ENCODE measurements at places on chromosomes 16 and 17.

GRCh38 chr17:32596206-32596605 lies 109.4 kb downstream of the CDK5R1 start:
- DNase-seq: no peak

- no peak for DNase-seq
Measured at GRCh38 chr17:44146375-44147346, 4.9 kb downstream of the HROB start.

GRCh38 chr17:59401274-59401673 lies 69.8 kb downstream of the YPEL2 start:
- no peak for DNase-seq

DNA sequence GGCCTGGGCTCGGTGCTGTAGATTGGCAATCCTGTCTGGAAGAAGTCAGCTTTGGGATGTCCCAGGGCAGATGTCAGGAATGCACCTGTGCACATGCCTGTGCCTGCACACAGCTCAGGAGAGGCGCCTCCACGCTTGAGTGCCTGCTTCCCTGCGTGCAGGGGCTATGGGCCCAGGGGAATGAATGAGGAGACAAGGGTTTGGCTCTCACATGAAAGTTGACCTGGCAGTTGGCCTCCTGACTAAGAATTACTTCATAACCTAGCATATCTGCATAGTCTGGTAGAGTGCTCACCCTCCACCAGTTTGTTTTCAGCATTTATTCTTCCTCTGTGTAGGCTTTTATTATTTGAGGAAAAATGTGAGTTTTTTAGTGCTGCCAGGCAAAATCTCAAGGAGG lies 50.0 kb downstream of the PLD6 start:
- DNase-seq: no peak

DNA sequence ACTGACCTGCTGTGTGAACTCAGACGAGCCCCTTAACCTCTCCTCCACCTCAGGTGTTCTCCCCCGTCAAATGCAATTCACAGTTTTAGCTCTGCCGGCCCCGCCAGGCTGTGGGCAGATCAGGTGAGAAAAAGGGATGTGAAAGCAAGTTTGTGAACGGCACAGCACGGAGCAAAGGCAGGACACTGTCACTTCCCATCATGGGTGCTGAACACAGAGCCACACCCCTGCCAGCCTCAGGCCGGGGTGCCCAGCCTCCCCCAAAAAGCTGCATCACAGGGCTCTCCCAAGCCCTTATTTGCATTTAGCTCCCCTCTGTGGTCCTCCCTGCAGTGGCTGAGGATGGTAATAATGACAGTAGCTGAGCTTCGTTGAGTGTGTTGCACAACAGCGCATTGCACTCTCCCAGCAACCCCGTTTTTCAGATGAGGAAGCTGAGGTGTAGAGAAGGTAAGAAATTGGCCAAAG lies 88.8 kb upstream of the TNRC6C start:
- DNase-seq: no peak

Measured in cortex of kidney (tissue), 1 donor.